ENCODE measurements at places on chromosomes 1 and 21.

- DNase-seq, result no peak
These were observed 68.6 kb downstream of the SIPA1L2 start for GRCh38 chr1:232561381-232561780.

DNA sequence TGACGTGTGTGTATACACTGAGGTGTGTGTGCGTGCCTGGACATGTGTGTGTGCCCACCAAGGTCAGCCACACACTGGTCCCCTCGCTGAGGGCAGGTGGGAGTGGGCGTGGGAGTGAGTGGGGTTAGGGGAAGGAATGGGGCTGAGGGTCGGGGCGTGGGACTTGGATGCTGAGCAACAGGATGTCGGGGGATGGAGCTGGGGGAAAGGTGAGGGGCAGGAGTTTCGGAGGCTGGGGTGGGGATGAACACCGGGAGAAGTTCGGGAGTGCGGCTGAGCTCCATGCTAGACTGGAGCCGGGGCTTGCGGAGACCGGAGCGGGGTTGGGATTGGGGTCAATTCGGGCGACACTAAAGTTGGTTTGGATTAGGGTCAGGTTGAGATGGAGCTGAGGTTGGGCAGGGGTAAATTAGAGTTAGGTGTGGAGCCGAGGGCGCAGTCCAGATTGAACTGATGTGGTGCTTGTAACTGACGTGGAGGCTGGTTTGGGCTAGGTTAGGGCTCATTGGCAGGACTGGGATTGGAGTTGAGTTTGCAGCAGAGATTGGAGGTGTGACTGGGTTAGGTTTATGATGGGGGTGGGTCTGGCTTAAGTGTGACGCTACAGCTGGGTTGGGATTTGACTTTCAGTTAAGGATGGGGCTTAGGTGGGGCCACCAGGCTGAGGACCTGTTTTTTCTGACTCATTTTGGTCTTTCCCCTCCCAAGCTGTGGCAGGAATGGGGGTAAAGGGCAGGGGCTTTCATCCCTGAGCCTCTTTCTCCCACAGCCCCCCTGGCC lies 3.3 kb upstream of the GUCA2A start:
- no peak for DNase-seq

GRCh38 chr1:157968508-157968907 lies 24.9 kb upstream of the KIRREL1 start:
- no peak for DNase-seq

- no peak for DNase-seq
These were observed 53.0 kb downstream of the CRB1 start for GRCh38 chr1:197320991-197321531.

DNA sequence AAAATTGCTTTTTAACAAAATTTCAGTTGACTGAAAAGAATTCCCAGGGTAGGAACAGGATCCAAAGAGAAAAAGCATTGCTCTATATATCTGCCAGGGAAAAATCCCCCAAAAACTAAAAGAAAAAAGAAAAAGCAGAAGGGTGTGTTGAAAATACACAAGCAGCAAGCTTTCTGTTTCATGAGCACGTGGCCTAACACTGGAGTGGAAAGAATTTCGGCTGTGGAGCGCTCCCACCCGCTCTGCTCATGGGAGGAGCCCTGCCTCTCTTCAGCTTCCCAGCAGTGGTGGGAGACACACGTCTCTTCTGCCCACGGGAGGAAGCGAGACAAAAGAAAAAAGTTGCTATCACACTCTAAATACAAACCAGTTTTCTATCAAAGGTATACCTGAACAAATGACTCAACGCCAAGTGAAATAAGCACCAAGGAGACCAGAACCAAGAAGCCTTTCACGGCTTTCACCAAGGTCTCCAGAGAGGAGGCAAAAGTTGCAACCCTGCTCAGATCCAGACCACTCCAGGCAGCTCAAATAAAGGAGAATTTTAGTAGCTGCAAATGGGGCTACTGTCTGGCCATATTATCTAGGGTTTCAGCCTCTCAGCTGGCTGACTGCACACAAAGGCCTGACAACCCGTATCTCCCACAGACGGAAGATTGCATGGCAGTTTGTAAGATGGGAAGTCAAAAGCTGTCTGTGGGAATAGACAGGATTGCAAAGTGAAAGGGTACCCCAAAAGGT lies 29.5 kb upstream of the ZNF496 start:
- DNase-seq, result no peak

GRCh38 chr1:108570128-108570527 lies 10.2 kb downstream of the EEIG2 start:
- no peak for DNase-seq

DNA sequence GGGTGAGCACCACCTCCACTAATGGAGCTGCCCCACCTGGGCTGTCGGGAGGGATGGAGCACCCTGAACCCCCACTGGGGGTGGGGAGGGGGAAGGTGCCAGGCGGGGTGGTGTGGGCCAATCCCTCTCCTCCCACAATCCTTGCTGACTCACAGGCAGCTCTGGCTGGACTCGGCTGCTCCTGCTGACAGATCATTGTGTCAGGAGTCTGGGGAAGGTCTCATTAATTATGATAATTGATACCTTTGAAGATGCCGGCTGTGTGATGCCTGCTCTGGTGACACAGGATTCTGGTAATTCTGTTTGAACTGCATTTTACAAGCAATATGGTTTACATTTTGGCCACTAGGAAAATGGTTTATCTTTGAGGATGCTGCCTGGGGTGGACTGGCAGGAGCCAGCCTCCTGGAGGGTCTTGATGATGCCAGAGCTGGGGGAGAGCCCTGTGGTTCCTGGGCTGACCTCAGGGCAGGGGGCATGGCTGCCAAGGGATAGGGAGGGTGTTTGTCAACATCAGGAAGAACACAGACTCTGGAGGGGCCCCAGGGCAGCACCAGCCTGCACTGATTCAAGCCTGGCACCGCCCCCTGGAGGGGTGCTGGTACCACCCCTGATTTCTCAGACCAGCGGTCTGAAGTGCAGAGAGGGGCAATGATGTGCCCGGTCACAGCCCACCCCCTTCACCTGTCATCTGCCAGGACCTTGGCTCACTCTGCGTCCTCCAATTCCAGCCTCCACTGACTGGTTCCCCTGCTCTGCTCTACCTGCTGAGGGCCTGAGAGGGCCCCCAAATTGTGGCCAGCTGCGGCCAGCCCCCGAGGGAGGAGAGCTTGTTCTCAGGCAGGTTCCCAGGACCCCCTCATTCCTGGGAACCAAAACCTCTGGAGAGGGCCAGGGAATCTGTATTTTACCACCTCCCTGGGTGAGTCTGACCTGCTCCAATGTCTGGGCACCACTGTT lies 338.8 kb downstream of the MATN1 start:
- no peak for DNase-seq

DNA sequence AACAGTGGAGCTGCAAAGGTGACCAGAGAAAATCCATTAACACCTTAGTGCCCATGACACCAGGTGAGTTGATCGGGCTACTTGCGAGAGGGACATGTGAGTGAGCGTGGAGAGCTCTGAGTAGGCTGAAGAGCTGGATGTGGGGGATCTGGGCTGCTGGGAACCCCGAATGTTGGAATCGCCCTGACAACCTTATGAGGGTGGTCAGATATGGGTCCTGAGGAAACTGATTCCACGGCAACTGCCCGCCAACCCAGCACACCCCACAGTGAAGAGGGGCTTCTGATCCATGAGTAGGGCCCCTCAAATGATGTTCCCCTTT lies 705 bp upstream of the QSOX1 start:
- DNase-seq, result no peak
